ENCODE measurements at places on chromosomes 2 and 18.

- no peak for DNase-seq
Observed at GRCh38 chr2:82730811-82731210, 1728.3 kb downstream of the SUCLG1 start.

GRCh38 chr2:164810843-164811242 lies 30.8 kb downstream of the COBLL1 start:
- DNase-seq = no peak

- no peak for DNase-seq
Observed at GRCh38 chr2:12083081-12083581, 336.7 kb downstream of the LPIN1 start.

GRCh38 chr2:9336241-9336575 lies 87.1 kb downstream of the ITGB1BP1 start:
- DNase-seq = no peak

DNA sequence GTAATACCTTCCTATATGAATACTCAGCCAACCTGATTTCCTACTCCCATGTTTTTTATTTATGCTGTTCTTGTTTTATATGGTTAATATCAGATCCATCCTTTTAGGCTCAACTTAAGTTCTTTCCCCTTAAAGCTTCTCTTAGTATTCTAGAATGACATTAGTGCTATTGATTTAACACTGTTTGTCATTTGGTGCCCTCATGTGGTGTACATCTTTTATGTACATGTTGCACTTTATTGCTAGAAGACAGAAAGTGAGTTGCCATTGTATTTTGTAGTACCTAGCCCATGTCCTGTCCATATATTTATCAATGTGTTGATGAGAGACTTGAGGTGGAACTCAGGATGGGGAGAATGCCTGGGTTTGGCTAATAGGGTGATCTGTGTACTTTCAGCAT lies 2.5 kb downstream of the HTRA2 start:
- no peak for DNase-seq
